NK-92 treated with Interleukin-12 subunit alpha and Interleukin-12 subunit beta, amount 100 ng/mL, for 24 hours (cell line): ENCODE measurements at places on chromosomes 1 and 21.

DNA sequence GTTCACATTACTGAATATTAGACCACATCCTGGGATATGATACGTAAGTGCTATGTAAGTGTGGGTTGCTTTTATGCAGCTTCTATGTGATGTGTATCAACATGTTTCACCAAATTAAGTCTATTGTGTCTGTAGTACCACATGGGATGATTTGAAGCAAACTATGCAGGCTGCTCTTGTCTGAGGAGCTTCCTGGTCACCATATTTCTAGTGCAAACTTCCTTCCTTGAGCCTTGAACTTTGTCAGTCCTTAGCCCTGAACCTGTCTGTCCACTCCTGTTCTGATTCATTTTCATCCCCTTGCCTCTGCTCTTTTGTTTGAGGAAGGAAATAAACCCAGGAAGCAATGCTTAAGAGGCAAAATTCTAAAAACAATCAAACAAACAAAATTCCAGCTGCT lies 117.5 kb upstream of the VANGL1 start:
- DNase-seq = no peak

- no peak for DNase-seq
Measured at GRCh38 chr21:37041706-37042271, 31.1 kb downstream of the PIGP start.

GRCh38 chr1:170068923-170069322 lies 5.6 kb downstream of the KIFAP3 start:
- DNase-seq = no peak

DNA sequence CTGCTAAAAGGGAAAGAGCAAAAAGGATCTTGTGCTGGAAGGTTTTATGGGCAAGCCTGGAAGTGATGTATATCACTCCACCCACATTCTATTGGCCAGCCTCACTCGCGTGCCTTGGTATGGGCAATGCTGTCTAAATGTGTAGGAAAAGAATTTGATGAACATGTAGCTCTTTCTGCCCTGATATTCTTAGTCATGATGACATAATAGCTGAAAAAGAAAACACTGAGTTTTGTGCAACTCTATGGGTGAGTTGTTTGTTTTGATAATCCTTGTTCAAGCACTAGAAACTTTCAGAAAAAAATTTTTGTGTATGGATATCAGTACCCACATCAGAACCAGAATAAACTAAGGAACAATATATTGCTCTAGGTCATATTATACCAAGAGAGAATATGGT lies 231.5 kb upstream of the ST6GALNAC5 start:
- DNase-seq = no peak

GRCh38 chr1:181504399-181504842 lies 21.1 kb downstream of the CACNA1E start:
- no peak for DNase-seq

DNA sequence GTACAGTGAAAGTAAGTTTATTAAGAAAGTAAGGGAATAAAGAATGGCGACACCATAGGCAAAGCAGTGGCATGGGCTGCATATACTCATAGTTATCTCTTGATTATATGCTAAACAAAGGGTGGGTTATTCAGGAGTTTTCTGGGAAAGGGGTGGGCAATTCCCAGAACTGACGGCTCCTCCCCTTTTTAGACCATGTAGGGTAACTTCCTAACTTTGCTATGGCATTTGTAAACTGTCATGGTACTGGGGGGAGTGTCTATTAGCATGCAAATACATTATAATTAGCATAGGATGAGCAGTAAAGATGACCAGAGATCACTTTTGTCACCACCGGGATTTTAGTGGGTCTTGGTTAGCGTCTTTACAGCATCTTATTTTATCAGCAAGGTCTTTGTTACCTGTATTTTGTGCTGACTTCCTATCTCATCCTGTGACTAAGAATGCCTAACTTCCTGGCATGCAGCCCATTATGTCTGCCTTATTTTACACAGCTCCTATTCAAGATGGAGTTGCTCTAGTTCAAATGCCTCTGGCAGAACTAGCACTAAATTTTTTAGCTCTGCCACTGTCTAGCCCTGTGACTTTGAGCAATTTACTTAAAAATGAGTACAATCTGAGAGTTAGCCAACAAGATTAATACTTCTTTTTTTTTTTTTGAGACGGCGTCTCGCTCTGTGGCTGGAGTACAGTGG lies 110.3 kb upstream of the PALMD start:
- DNase-seq = no peak

- no peak for DNase-seq
Measured at GRCh38 chr1:35962952-35963351, 32.0 kb downstream of the AGO3 start.

GRCh38 chr1:67211589-67212563 lies 45.6 kb downstream of the IL23R start:
- DNase-seq = no peak

DNA sequence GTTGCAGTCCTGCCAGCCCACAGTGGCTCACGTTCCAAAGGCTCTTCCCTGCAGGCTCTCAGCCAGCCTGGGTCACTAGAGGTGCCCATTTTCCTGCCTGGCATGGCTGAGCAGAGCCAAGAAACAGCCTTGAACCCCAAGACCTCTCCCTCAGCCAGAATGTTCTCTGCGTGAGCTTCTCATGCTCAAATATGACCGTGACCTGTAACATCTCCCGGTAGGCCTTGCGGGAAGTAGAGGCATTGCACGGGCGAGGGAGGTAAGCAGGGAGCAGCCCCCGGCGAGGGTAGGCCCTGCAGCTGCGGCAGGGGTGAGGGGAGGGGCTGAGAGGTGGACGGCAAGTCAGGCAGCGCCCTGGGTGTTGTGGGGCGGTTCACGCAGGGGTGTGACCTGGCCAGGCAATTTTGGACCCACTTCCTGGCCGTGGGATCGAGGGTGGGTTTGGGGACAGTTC lies 20.0 kb downstream of the RRP1 start:
- no peak for DNase-seq

GRCh38 chr1:212638492-212639151 lies 30.1 kb downstream of the ATF3 start:
- no peak for DNase-seq

DNA sequence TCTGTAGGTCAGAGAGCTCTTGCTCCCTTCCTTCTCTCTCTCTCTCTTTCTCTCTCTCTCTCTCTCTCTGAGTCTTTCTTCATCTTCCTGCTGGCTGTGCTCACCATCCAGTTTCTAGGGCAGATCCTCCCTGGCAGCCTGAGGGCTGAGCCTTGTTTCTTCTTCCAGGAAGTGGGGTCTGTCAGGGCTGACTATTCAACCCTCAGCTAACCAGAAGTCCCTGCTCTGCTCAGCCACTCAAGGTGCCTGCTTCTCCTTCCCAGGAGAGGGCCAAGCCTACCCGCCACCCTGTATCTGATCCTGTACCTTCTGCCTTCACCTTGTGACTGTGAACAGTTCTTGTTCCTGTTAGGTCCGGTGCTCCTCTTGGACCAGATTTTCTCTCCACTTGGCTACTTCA lies 107.6 kb upstream of the ETV3 start:
- DNase-seq = no peak

- DNase-seq = no peak
Measured at GRCh38 chr1:200266871-200267270, 143.0 kb downstream of the ZNF281 start.

GRCh38 chr1:211267204-211267857 lies 8.2 kb downstream of the RCOR3 start:
- DNase-seq = no peak

DNA sequence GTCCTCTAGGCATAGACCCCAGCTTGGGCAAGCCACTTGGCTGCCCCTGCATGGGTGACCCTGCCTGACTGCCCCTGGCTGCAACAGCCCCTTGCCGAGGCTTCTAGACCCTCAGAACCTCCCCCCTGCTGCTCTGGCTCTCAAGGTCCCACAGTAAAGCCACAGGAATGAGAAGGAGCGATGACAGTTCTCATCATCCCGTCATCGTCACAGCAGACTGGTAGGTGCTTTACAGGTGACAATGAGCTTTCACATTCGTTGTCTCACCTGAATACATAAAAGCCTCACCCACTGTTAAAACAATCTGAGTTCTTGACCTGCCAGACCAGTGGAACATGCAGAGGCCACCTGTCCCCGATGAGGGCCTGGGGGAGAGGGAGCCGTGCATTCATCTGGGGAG lies 36.0 kb upstream of the GPR157 start:
- no peak for DNase-seq

DNA sequence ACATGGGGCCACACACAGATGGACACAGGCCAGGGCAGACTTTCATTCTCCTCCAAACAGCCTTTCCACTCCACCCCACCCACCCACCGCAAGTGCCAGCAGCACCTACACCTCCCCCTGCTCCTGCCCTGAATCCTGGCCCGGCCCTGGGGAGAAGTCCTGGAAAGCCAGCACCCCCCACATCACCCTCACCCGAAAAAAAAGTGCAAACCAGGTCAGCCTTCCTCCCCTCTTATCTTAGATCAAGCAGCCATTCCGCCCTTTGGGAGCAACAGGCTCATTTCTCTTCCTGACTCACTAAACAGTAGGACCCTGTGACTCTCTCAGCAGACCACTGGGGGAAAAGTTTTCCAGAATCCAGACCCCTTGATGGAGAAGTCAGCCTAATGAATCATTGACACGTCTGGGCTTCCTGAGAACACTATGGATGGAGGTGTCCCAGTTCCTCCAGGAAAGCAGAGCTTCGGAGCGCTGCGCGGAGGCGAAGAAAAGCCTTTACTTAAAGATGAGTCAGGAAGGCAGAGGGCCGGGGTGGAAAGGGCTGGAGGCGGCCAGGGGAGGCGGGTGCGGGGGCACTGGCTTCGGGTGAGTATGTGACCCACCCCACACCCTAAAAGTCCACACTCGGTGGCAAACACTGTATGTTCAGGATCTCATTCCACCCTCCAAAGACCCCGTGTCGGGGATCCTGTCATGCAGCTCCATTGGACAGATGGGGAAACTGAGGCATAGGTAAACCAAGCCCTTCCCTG lies 588.7 kb downstream of the MATN1 start:
- DNase-seq = no peak

- DNase-seq = no peak
Measured at GRCh38 chr1:87305762-87306161, 22.9 kb upstream of the LMO4 start.

DNA sequence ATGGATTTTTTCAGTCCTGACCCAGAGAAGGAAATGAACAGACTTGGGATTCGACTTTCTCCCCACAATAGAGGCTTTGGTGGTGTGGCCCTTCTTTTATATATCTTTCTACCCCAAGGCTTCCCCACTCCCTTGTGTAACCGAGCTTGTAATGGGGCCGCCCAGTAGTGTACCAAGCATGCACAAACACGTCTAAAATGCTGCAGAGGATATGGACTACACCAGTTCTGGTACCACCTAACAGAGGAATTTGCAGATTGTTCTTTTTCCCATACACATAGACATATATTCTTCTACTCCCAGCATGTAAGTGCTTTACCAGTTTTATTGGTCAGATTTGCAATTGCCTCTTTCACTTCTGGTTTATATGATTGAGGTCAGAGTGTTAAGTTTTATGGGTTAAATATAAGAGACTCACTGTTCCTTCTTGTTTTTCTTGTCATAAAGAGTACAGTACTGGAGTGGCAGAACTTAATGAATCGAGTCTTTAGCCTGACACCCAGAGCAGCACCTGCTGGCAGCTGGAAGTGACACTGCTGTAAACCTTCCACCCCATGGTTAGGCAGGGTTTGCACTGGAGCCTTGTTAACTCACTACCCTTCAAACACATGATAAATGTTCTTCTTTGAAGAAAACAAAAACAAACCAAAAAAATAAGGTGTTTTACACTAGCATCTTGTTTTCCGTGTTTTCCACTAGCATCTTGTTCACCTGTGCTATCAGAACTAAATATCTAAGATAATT lies 198.6 kb downstream of the PTPRC start:
- DNase-seq = no peak

DNA sequence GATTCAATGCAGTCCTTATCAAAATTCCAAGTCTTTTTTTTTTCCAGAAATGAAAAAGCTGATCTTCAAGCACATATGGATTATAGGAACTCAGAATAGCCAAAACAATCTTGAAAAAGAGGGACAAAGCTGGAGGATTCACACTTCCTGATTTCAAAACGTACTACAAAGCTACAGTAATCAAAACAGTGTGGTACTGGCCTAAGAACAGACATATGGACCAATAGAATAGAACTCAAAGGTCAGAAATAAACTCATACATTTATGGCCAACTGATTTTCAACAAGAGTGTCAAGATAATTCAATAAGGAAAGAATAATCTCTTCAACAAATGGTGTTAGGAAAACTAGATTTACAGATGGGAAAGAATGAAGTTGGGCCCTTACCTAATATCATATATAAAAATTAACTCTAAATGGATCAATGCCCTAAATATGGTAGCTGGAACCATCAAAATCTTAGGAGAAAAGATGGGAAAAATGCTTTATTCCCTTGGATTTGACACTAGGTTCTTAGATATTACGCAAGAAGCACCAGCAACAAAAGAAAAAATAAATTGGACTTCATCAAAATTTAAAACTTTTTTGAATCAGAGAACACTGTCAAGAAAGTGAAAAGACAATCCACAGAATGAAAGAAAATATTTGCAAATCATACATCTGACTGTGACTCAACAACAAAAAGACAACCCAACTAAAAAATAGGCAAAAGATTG lies 4.0 kb upstream of the KRTAP10-12 start:
- no peak for DNase-seq

- DNase-seq = no peak
Measured at GRCh38 chr1:92324784-92325183, 25.9 kb downstream of the RPAP2 start.

DNA sequence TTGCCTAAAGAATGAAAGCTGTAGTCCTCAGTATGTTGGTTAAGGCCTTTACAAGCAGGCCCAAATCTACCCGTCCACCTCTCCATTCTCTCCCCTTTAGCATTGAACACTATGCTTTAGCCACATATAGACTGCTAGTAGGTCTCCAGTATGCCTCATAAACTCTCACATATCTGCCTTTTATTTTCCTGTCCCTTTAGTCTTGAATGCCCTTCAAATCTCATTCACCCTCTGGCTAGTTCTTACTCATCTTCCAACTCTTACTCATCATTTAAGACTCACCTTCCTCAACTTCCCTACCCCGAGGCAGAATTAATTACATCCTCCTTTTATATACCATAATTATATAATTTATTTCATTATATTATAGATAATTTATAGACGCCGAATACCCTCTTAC lies 78.7 kb upstream of the TSPAN2 start:
- no peak for DNase-seq

- DNase-seq = no peak
Measured at GRCh38 chr1:180501865-180502360, 464 bp downstream of the ACBD6 start.

GRCh38 chr1:8825985-8826481 lies 8.6 kb upstream of the RERE start:
- DNase-seq = no peak

DNA sequence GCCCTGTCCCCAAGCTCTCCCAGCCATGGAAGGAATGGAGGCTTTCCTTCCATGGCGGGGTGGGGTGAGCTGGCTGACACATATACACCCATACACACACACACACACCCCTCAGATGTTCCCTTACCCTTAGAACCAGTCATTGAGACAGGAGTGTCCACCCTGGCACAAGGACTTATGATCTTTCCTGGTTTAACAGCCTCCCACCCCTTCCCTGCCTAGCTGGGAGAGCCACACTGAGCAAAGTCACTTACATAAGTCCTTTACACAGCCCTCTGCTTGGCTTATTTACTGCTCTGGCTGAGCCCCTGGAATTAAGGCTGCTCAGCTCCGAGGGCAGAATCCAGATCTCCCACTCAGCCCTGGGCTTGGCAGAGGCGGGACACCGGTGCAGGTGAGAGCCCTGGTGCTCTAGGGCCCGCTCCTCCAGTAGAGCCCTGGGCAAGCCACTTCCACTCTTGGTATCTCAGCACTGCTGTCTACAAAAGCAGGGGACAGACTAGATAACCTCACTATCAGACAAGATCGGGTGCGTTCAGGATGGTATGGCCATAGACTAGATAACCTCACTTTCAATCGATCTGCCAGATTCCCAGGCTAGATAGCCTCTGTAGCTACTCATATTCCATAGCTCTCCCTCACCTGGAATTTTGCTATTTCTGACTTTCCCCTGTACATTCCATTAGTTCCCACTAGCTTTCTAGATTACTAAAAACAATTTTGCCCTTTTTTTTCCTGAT lies 16.7 kb downstream of the SLC6A9 start:
- DNase-seq = no peak
